ENCODE measurements at places on chromosomes 7 and 10.

GRCh38 chr10:80292607-80293239, 3.3 kb upstream of the MAT1A start:
- no peak for DNase-seq

DNA sequence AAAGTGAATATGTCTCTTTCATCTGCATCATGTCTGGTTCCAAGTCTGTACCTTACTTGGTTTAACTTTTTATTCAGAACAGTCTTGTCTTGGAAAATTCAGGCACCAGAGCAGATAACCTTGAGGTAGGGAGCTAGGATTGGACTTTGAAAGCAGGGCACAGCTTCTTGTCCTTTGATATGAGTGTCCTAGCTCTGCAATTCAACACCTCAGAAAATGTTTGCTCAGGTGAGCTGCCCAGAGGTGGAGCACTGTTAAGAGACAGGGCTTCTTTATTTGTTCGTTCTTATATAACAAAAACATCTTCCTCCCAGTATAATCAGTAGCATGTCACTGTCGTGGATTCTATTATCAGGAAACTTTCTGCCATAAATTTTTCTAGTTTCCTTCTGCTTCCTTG, 118.3 kb downstream of the LRRC4 start:
- DNase-seq: no peak

- DNase-seq: no peak
Measured at GRCh38 chr7:39892361-39892760, 57.7 kb upstream of the CDK13 start.

GRCh38 chr7:2017914-2018568, 214.7 kb downstream of the MAD1L1 start:
- no peak for DNase-seq

DNA sequence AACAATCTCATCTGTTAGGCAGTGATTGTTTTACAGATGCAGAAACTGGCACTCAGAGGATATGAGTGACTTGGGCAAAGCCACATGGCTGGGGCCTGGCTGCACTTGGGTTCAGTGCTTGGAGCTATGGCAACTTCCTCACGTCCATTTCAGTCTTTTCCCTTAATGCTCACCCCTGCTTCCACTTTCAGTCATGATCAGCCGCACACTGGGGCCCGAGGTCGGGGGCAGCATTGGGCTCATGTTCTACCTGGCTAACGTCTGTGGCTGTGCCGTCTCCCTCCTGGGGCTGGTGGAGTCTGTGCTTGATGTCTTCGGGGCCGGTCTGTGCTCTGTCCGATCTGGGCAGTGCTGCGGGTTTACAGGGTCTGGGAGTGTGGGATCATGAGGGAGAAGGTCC, 3.0 kb downstream of the SLC12A9 start:
- DNase-seq: no peak

DNA sequence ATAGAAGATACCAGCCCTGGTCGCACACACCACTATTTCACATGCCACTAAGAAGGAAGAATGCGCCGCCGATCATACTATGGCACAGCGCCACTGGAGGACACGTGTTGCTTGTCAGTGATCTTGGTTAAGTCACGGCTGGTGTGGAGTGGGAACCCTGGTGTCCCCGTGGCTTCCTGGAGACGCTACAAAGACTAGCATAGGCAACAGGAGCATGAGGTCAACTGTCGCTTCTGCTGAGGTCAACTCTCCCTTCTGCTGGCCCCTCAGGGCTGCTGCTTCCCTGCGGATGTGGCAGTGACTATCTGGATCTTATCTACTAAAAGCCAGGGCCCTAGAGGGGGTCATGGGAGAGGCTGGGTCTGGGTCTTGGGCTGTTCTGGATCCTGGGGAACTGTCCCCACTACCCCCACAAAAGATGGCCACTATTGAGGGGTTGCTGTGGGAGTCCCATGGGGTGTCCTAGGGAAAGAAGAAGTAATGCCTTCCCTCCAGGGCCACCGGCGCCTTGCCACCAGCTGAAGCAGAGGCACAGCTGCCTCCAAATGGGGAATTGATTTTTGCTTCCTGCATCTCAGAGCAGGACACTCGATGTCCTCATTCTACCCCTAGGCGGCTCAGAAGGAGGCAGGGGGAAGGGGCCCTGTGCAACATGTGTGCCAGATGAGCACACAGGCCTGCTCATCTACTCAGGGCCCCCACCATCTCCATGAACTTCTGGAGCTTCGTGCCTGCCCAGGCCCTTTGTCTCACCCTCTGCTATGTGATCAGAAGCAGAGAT, 76.6 kb upstream of the PPIF start:
- no peak for DNase-seq

- DNase-seq: no peak
Measured at GRCh38 chr10:87504307-87504639, 420 bp upstream of the MINPP1 start.

- DNase-seq: no peak
Measured at GRCh38 chr10:50561816-50562215, 61.9 kb downstream of the SGMS1 start.

- peak; percentile 1 for DNase-seq
Measured at GRCh38 chr10:27783660-27784059, 38.0 kb upstream of the MKX start.

DNA sequence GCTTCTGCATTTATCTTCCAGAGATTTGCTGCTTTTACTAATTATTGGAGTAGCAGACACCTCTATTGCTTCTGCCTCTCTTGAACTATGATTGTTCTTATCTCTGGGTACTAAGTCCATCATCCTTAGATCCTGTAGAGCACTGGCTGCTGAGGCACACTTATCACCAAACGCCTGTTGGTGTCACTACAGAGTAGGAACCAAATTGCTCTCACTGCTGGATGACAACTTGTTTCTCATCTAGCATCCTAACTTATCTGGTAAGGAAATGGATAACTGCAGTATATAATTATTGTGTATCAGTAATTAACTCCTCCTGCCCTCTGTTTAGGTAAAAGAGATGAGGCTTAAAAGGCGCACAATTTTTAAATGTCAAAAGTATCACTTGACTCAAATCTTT, 1059.4 kb downstream of the NRG3 start:
- DNase-seq: no peak

DNA sequence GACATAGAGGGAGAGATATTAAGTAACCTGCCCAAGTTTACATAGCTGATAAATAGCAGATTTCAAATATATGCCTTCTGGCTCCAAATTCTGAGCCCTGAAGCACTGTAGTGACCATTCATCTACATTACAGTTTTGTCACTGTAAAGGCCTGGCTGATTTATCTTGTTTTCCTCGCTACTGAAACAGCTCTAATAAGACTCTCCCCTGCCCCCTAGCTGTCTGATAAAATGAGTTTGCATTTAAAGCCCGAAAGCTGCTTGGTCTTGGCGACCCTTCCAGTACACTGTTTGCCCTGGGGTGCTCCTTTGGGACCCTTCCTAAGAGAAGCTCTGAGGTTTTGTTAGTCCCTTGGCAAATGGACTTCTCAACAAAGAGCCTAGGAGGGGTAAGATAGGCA, 59.7 kb upstream of the RAB11FIP2 start:
- no peak for DNase-seq

DNA sequence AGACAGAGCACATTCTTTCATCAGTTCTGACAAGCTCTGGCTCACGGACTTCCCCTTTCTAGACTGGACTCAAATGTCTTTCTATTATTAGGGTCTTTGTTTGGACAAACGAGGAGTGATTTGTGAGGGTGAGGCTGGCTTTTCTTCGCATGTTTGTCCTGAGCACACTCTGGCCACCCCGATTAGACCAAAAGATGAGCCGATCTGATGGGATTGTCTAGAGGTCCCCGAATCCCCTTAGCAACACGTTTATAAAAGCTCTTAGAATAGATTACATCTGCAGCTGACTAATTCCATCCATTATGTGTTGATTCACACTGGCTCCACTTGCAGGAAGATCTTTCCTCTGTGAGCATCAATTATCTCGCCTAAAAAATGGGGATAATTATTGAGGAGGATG, 675.4 kb upstream of the AUTS2 start:
- no peak for DNase-seq

DNA sequence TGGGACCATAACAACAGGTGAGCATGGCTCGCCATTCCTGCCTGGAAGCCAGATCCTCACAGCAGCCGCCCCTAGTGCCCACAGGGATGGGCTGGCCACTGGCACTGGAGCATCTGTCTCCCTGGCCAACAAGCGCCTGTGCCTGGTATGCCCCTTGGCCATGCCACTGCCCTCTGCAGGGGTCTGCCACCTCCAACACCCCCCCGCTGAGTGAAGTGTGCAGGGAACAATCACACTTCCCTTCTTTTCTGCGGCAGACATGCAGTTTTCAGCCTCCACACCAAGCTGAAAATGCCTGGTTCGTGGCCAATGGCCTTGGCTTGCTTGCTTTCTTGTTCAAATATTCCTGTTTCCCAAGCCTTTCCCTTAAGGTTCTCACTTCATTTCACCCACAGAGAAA, 50.7 kb downstream of the HSPA12A start:
- DNase-seq: no peak

DNA sequence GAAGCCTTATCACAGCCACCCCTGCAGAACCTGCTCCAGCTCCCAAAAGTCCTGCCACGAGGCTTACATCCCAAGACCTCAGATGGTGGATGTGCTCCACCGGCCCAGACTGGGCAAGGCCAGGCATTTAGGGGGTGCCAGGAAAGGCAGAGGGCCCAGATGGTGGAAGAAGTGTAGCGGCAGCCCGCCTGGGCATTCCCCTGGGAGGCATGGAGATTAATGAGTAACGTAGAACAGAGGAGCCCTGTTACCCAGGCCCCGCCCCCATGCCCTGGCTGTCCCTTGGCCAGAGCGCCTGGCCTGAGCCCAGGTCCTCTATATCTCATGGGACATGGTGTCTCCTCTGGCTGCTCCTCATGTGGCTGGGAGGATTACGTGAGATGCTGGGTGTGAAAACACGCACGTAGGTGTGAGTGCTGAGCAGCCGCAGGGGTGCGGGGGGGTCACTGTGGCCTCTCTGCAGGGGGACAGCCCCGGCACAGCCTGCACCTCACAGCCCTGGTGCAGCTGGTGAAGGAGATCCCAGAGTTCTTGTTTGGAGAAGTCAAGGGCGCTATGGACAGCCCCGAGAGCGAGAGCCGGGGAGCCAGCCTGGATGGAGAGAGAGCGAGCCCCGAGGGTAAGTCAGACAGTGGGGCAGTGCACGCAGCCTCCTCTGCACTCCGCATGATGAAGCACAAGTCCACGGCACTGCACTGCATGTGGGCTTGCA, 52.9 kb downstream of the ZNF467 start:
- DNase-seq: no peak

DNA sequence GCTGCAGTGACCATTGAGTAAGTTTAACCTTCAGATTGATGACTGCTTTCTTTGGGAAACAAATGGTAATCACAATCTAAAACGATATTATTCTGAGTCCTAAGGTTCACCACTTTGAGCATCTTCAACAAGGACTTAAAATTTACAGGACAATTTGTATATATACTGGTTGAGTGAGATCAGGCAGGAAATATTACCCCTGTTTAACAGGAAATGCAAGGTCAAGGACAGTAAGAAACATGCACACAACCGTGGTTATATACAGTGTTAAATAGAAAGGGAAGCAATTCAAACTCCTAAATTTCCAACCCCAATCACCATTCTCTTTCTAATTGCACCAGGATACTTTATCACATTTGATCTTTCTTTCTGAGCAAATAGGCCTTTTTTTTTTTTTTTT, 96.1 kb downstream of the ZNF277 start:
- DNase-seq: no peak

- DNase-seq: no peak
Measured at GRCh38 chr10:33772370-33773252, 438.1 kb upstream of the NRP1 start.

- no peak for DNase-seq
Measured at GRCh38 chr10:97539523-97540200, 32.9 kb upstream of the ANKRD2 start.

DNA sequence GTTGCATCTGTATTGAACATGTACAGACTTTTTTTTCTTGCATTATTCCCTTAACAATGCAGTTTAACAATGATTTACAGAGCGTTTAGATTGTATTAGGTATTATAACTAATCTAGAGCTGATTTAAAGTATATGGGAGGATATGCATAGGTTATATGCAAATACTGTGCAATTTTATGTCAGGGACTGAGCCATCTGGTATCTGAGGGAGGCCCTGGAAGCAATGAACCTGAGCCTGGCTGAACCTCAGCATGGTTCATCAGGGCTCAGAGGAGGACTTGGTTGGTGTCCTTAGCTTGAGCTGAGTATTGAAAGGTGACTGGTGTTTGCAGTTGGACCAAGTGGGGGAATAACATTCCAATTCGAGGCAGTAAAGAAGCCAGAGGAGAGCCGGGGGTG, 4.8 kb downstream of the ADCK2 start:
- DNase-seq: no peak

DNA sequence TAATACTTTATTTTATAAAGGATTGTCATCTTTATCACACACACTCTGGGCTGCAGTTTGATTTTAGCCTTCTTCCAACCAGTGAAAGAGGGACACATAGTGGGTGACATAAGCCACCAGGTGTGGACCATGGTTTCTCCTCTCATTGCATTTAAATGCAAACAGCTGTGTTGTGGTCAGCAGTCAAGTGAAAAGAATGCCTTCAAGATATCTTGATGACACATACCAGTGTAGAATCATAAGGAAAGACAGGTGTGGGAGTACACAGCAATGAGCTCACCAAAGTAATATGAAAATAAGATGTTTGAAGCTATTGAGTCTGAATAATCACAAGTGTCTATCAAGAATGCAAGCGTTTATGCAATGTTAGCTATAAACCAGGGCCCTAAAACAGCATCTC, 580.0 kb downstream of the XPNPEP1 start:
- no peak for DNase-seq

- no peak for DNase-seq
Measured at GRCh38 chr10:47442351-47442750, 41.6 kb downstream of the ANXA8 start.
